ENCODE measurements at places on chromosomes 13 and 19.

DNA sequence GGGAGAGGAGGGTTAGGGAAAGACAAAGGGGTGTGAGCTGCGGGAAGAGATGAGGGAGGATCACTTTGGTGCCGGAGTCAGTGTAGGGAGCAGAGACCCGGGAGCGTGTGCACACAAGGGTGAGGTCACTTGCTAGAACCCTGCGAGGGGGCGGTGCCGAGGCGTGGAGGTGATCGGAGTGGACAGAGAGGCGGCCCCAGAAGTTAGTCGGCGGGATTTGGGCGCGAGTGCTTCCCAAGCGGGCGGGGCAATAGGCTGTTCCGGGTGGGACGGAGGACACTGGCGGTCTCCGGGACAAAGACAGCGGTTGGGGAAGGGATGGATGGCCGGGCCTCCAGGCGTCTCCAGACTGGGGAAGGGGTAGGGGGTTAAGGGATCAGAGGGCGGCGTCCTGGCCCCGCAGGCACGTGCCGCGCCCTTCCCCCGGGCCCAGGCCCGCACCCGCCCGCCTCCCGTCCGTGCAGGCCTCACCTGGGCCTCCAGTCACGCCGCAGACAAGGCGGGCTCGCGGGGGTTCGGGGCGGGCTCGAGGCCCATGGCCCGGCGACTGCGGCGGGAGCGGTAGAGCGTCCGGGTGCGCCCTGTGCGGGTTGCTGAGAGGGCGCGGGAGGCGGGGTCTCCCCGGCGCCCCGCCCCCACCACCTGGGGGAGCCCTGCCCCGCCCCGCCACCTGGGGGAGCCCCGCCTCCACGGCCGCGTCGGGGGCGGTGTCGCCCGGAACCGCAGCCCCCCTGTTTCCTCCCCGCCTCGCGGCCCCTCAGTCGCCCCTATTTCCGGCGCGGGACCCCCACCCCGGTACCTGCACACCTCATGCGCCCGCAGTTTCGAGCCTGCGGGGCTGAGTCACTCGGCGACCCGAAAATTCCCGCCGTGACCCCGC lies at the start of gene LPAR2:
TSS of gene LPAR2 (minus strand) at position 600 of the 880 bp plus-strand sequence. CDS start 945 bp downstream, outside the sequence.
- DNase-seq = peak; percentile 71

DNA sequence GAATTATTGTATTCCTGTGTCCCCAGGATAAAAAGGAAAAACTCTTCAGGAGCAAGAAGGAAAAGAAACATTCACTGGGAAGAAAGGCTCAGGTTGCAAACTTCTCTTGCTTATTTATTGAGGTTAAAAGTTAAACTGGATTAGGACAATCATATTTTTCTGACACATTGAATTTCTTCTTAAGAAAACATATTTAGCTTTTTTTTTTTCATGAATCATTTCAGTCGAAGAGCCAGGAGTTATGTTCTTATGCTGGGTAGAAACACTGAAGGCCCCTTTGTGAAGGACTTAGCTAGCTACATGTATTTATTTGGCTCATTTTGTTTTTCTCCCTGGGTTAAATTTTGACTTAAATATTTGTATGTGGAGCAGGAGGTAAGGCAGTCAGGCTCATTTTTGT lies 434.0 kb downstream of the KLF5 start:
- no peak for DNase-seq

GRCh38 chr19:11053817-11054195 lies 35.5 kb upstream of the LDLR start:
- no peak for DNase-seq

DNA sequence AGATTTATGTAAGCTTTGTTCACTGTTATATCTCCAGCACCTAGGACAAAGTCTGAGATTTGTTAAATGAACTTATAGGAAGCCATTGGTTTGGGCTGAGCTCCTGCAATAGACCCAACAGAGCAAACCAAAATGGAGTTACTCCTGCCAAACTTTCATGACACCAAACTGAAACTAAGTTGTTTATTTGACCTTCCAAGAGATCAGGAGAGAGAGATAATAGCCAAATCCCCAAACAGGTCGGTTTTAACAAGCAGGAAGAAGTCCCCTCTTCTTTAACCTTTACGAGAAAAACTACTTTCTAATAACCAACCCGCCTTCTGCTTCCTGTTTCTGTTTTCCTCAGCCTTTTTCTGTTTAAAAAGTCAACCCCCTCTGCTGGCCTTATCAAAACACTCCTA lies 54.9 kb upstream of the ATP12A start:
- no peak for DNase-seq

- no peak for DNase-seq
Observed at GRCh38 chr13:40653527-40654318, 12.7 kb downstream of the FOXO1 start.

DNA sequence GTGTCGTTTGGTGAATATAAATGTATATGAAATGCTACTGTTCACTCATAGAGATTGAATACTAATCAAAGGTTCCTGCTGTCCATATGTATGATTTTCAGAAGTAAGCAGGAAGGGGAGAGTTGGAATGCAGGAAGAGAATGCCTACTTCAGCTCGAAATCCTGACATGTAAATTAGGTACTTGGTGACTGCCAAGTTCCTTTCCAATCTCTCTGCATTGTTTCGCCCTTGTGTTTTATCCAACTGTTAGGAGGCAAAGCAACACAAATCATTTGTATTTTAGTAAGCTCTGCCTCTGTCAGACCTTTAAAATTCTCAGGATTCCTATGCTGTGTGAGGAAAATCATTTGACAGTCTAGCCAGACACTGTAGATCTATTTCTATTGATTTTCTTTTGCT lies 9.0 kb downstream of the STARD13 start:
- no peak for DNase-seq

GRCh38 chr13:51584731-51585672 lies 740 bp downstream of the WDFY2 start:
- DNase-seq = peak; percentile 80

DNA sequence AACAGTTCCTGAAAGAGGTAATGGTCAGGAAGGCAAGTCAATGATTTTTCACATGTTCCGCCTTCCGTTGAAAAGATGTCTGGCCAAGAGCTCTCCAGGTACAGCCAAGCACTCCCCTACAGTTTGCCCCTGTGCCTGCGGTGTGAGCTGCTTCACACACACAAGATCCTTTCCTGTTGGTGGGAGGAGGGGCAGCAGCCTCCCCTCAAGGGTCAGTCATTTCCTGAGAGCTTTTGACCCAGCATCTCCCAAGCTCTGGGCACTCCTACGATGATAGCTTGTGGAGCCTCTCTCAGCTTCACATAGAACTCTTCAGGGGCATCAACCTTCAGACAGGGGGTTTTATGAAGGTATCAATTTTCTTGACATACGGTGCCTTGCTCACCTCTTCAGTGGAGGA lies 86.9 kb downstream of the DOCK9 start:
- no peak for DNase-seq

DNA sequence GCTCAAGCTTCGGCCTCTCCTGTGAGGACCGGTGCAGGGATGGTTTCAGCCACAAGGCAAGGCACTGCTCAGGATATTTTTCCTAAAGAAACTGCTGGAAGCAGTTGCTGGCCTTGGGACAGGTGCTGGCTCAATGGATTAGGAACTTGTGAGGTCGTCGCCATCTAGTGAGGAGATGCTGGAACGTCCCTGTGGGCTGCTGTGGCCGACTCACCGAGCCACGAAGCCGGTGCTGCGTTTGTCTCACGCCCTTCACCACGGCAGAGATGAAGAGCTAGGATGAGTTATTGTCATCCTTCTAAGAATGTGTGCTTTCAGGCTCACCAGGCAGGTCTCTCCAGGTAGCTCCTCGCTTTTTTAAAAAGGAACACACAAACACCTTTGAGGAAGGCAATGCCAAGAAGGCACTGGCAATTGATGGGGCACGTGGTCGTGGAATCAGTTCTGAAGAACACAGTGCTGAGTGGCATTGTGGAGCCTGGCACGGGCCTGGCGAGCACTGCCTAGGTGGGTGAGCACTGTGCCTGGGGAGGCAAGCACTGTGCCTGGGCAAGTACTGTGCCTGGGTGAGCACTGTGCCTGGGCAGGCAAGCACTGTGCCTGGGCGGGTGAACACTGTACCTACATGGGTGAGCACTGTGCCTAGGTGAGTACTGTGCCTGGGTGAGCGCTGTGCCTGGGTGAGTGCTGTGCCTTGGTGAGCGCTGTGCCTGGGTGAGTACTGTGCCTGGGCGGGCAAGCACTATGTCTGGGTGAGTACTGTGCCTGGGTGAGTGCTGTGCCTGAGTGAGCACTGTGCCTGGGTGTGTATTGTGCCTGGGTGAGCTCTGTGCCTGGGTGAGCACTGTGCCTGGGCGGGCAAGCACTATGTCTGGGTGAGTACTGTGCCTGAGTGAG lies 140.4 kb downstream of the TEX29 start:
- peak; percentile 23 for DNase-seq

GRCh38 chr19:6740589-6741343 lies 1.3 kb downstream of the TRIP10 start:
- DNase-seq = peak; percentile 30

DNA sequence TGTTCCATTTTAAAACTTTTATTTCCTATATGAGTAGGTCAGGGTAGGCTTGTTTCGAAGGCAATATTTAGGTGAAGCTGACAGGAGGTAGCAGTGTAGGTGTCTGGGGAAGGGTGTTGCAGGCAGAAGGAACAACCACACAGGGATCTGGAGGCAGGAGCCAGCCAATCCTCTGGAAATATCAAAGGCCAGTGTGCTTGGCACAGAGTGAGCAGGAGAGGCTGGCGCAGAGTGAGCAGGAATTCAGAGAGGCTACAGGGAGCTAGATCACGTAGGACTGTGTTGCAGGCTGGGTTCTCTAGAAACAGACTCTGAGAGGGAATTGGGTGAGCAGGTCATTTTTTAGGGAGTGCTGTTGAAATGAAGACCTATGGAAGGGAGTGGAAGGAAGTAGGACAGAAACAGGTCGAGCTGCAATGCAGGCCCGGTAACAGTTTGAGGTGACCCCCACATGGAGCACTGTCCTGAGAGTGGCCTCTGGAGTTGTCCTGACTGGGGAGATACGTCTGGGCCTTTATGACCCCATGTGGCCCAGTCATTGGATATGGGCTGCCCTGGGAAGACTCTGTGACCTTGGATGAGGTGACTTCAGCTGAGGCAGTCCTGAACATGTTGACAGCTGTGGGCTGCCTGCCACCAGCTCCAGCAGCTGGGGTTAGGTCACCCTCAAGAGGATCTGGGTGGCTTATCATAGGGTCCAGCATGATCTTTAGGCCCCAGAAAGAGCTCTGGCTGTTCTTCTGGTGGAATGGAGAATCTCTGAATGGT lies 51.7 kb downstream of the ERCC5 start:
- peak; percentile 69 for DNase-seq

GRCh38 chr19:45765702-45766295 lies 3.3 kb downstream of the SIX5 start:
- no peak for DNase-seq

- DNase-seq = no peak
Observed at GRCh38 chr13:92459306-92459705, 767.3 kb upstream of the GPC6 start.

DNA sequence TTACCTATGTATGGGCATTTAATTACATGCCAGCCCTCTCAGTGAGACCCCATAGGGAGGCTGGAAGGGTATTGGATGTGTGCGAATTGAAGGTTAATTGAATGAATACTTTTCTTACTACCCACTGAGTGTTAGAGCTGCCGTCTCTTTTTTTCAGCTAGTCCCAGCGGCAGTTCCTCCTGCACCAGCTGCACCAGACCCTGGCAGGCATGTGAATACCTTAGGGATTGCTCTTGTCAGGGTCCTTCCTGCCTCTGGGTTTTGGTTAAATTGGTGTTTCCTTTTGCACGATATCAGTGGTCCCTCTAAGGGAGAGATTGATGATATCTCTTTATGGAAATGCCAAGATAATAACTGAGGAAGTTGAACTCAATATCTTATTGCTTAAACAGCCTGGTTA lies 9.8 kb upstream of the CXCL17 start:
- no peak for DNase-seq

DNA sequence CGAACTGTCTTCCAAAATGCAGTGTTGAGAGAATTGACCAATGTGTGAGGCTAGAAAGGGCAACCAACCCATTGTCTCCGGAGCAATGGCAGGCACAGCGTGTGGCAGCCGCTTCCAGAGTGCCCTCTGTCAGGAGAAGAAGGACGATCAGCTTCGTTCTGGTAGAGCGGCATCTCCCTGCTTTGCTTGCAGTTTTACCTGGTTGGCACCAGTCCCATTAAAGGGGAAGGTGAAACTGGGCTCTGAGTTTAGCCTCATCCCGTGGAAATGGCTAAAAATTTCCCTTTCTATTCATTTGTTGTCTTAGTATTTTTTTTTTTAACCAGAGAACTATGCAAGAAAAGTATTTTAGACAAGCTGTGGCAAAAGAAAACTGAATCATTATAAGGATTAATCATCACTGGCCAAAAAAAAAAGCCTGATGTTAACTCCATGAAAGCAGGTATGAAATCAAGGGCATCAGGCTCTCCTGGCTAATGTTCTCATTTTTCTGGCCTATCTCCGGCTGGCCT lies 81.5 kb upstream of the SLC7A1 start:
- DNase-seq = no peak

DNA sequence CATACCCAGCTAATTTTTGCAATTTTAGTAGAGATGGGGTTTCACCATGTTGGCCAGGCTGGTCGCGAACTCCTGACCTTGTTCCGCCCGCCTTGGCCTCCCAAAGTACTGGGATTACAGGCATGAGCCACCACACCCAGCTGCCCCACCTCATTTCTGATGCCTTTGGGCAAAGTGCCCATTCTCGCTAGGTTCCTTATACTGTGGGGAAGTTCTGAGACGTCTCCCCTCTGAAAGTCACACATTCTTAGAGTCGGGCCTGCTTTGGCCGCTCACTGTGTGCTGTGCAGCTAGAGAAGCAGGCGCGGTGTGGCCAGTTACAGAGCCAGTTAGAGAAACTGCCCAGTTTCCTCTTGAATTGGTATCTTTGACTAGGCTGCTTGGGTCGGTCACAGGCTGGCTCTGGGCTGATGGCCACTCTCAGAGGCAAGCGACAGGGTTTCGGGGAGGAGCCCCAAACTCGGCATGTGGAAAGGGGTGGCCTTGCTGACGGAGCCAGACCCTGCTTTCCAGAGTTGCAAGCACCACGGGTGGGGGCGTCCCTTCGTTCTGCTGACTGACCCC lies 18.0 kb downstream of the PRAM1 start:
- DNase-seq = peak; percentile 39

- DNase-seq = no peak
Observed at GRCh38 chr13:50460358-50460757, 383.1 kb downstream of the DLEU7 start.

DNA sequence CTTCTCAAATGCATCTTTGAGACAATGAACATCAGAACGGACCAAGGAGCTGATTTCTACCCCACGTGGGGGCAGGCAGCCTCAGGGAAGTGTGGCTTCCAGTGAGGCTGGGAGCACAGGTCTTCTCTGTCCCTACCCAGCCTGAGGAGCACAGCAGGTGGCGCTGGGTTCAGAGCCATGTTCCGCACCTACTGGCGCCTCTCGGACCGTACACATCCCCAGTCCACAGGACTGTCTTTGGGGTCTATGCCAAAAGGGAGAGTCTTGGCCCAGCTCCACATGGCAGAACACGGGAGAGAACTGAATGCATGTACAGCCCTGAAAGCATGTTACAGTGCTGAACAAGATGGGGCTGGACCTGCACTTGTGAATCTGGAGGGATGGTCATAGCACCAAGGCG lies 22.6 kb downstream of the SUGP1 start:
- DNase-seq = no peak

DNA sequence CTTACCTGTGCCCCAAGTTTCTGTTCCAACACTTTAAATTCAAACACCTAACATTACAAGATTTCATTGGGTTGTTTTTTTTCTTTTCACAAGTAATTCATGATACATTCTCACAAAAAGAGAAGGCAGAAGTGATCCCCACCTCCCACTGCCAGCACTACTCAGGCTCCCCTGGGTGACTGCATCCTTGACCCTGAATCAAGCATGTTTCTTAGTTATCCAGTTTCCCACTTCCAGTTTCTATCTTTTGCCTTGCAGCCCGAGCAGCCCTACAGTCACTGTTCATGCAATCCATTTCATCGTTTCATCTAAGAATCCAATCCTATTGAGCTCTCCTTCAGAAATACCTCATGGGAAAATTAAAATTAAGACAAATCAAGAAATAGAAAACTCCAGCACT lies 61.4 kb downstream of the RNASEH2B start:
- DNase-seq = no peak
